Naive thymus-derived CD4-positive, alpha-beta T cell (primary cell): ENCODE measurements at places on chromosomes 7 and 10. TPM values are rescaled to one million over a fixed set of nuclear protein-coding genes. Genes with fewer than 3 reads are reported as not detected.

GRCh38 chr10:93309062-93309461 is 173.1 kb downstream of the MYOF start:
- H3K27ac ChIP-seq, result no peak overlapping the region
- H3K27me3 ChIP-seq, result no peaks in the 10 kb centered on the region
- no peaks in the 10 kb centered on the region for H3K36me3 ChIP-seq

DNA sequence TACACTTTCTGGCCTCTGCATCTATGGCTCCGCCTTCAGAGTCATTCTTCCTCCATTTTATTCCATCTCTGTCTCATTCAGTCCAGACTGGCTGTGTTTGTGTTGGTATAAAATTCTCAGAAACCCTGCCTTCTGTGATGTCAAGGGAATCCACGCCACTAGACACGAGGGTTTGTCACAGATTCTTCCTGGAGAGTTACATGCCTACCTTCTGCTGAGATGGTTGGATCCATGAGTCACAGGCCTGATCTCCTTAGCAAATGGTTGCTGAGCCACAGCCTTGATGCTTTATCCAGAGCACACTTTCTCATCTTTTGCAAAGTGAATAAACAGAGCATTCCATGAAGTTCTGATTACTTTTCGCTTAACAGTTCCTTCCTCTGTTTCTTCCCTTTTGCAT is 35.9 kb upstream of the TSPAN33 start:
- no peaks in the 10 kb centered on the region for H3K4me1 ChIP-seq
- DNase-seq, result no peak
- H3K36me3 ChIP-seq, result no peaks in the 10 kb centered on the region
- H3K27ac ChIP-seq, result no peak overlapping the region
- no peaks in the 10 kb centered on the region for H3K27me3 ChIP-seq
- H3K4me3 ChIP-seq, result no peak overlapping the region

DNA sequence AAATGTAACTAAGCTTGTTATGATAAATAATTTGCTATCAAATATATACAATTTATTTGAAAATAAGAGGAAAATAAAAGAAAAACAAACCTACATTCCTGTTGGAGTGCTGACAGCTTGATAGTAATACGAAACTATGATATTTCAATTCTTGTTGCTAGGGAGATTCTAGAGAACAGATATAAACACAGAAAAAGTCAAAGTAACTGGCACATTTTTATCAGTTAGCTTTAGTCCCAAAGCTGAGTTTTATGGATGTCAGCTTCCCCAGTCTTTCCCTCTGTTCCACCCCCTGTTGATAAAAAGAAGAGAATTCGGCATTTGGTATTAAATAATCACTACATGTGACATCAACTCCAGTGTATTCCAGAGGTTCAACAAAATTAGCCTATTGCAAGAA is 1134.0 kb downstream of the XPNPEP1 start:
- no peaks in the 10 kb centered on the region for H3K36me3 ChIP-seq
- no peaks in the 10 kb centered on the region for H3K27me3 ChIP-seq
- H3K4me3 ChIP-seq, result no peak overlapping the region
- H3K27ac ChIP-seq, result no peak overlapping the region
- no peak for DNase-seq

DNA sequence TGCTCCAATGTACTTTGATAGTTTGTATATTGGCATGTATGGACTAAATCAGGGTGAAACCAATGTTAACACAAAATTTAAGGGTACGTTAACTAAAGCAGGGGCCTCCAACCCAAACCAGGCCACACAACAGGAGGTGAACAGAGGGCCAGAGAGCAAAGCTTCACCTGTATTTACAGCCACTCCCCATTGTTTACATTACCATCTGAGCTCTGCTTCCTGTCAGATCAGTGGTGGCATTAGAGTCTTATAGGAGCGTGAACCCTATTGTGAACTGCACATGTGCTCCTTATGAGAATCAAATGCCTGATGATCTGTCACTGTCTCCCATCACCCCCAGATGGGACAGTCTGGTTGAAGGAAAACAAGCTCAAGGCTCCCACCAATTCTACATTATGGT is 62.0 kb upstream of the SCIN start:
- no peak overlapping the region for H3K4me3 ChIP-seq
- H3K36me3 ChIP-seq, result no peaks in the 10 kb centered on the region
- H3K4me1 ChIP-seq, result no peaks in the 10 kb centered on the region
- no peak overlapping the region for H3K27ac ChIP-seq

MUC3A gene
- not detected for polyA plus RNA-seq

AOAH gene
- 13.9 TPM for polyA plus RNA-seq

GRCh38 chr10:47331491-47331890 is 9.2 kb downstream of the GDF2 start:
- no peaks in the 10 kb centered on the region for H3K36me3 ChIP-seq
- H3K27ac ChIP-seq, result no peak overlapping the region
- no peaks in the 10 kb centered on the region for H3K4me1 ChIP-seq

ZNF25 gene
- polyA plus RNA-seq, result 4.3 TPM

SDHAF3 gene
- polyA plus RNA-seq, result 67.8 TPM

DNA sequence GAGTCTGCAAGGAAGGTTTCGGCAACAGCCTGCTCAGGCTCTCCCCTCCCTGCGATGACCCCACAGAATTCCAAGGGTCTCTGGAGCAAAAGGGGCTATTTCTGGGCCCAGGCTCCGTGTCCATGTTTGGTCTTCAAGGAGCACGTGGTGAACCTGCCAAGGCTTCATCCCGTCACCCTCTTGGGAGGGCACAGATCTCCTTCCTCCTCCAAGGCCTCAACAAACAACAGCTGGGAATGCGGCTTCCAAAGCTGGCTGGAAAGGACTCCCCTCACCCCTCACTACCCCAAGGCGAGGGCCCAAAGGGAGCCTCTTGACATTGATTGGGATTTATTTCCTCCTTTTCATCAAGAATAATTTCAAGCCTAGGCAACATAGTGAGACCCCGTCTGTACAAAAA is 14.0 kb upstream of the KPNA7 start:
- DNase-seq, result no peak
- H3K36me3 ChIP-seq, result no peaks in the 10 kb centered on the region
- no peak overlapping the region for H3K4me3 ChIP-seq
- H3K27ac ChIP-seq, result no peak overlapping the region
- H3K27me3 ChIP-seq, result no peaks in the 10 kb centered on the region

- H3K27me3 ChIP-seq, result no peaks in the 10 kb centered on the region
- no peak for DNase-seq
- no peaks in the 10 kb centered on the region for H3K36me3 ChIP-seq
These were observed 109.6 kb downstream of the CPXM2 start for GRCh38 chr10:123781956-123782500.
